ENCODE measurements at places on chromosomes 3 and 15.

DNA sequence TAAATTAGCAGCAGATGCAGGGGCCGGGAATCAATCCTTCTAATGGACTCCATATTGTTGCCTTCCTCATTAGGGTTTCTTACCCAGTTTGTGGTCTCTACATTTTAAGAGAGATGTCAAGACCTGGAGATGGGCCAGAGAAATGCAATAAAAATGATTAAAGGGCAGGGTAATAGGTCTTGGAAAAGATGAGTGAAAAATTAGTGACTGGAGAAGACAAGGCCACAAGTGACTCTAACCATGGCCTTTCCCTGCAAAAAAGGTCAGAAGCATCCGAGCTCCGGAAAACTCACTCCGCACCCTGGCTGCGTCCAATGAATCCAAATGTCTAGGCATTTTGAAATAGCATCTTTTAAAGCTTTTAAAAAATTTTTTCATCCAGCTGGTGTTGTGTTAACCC is 152.8 kb downstream of the ARRDC4 start:
- DNase-seq = no peak

GRCh38 chr3:187958432-187959003 is 195.4 kb upstream of the LPP start:
- no peak for DNase-seq

GRCh38 chr3:122677216-122677615 is 3.4 kb upstream of the PARP14 start:
- no peak for DNase-seq

- no peak for DNase-seq
Observed at GRCh38 chr15:68719672-68720071, 101.0 kb downstream of the ANP32A start.

GRCh38 chr3:55955891-55956477 is 468.9 kb upstream of the WNT5A start:
- no peak for DNase-seq

- no peak for DNase-seq
Observed at GRCh38 chr15:38463893-38464292, 10.0 kb downstream of the FAM98B start.

DNA sequence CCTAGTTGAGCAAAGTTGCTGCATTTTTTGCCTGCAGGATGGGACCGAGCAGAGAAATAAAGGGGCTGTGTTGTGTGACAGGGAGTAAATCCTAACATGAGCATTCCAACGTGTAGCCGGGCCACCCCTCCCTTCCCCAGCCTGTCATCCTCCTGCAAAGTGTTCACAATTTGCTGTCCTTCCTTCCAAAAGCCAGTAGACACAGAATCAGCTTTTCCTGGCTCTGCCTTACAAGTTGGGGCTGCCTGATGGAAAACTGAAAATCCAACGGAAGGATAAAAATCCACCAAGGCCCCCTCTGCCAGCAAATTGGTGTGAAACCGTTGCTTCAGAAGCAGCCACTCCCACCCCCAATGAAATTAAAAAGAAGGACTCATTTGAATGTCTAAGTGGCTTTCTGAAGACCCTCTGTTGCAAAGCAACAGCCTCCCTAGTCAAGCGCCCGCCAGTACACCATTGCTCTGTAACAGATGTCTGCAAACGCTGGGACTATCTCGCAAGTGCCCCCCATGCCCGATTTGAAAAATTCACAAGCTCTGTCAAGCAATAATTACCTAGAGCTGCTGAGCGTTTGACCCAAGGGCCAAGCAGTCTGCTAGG is 665 bp downstream of the FRMD4B start:
- DNase-seq = no peak

DNA sequence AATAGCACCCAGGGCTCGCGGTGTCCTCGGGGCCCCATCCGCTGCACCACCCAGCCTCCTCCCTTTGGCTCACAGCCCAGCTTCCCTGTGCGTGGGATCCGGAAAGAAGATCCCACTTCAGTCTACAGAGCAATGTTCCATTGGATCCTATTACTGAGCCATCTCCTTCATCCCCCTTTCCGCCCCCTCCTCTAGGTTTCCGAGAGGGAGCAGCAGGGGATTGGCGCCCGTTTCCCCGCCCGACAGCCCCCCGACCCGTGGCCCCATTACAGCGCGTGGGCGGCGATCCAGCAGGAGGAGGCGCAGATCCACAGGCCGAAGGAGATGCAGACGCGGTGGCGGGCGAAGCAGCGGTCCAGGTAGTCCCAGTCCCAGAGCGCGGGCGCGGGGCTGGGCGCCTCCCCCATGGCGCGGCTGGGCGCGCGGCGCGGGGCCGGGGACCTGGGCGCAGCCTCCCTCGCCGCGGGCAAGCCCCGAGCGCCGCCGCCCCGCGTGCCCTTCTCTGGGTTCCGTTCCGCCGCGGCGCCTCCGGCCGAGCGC is 340 bp downstream of the TMEM44 start:
- no peak for DNase-seq

GRCh38 chr15:78194568-78194925 is 39.8 kb downstream of the ACSBG1 start:
- DNase-seq = no peak

DNA sequence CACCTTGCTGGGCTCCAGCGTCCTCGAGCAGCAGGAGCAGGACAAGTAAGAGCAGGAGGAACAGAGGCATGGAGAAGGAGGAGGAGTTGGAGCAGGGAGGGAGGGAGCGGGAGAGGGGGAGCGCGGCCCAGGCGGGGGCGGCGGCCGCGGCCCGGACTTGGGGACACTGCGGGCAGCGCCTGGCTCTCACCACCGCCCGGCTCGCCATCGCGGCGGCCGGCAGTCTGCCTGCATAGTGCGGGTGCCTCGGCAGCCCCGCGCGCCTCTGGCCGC is 440 bp downstream of the DCBLD2 start:
- DNase-seq = no peak

DNA sequence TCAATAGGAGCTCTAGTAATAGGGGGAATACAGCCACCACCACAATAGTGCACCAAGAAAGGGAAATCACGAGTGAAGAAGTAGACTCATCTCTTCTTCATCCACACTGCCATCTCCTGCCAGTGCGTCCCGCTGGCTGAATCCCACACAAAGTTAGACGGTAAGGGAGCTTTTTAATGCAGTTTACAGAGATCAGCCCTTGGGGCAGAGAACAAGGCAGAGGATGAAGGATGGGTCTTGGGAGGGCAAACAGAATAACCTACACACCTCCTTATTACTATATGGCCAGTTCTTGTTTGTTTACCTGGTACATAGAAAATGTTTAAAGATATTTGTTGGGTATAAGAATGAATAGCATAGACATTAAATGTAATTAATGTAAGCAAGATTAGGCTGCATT is 11.0 kb upstream of the DPH6 start:
- DNase-seq = no peak

GRCh38 chr3:151192545-151192944 is 10.5 kb downstream of the GPR171 start:
- DNase-seq = no peak

GRCh38 chr3:36166477-36166876 is 213.8 kb upstream of the STAC start:
- no peak for DNase-seq

DNA sequence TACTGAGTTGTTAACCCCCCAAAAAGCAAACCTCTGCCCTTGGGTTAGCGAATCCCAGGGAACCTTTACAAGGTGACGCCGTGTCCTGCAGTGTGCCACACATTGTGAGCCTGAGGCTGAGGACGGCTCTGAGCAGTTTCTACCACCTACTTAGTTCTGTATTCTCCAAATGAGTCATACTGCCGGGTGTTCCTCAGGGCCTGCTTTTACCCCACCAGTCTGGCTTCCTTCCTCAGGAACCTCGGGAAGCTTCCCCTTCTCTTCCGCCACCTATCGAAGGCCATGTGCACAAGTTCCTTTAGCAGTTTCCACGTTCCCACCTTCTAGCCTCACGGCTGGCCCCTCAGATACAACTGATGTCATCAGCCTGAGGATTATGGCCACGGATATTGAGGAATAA is 384.0 kb upstream of the TPM1 start:
- no peak for DNase-seq

GRCh38 chr15:91413142-91413541 is 313.1 kb downstream of the SV2B start:
- DNase-seq = no peak

DNA sequence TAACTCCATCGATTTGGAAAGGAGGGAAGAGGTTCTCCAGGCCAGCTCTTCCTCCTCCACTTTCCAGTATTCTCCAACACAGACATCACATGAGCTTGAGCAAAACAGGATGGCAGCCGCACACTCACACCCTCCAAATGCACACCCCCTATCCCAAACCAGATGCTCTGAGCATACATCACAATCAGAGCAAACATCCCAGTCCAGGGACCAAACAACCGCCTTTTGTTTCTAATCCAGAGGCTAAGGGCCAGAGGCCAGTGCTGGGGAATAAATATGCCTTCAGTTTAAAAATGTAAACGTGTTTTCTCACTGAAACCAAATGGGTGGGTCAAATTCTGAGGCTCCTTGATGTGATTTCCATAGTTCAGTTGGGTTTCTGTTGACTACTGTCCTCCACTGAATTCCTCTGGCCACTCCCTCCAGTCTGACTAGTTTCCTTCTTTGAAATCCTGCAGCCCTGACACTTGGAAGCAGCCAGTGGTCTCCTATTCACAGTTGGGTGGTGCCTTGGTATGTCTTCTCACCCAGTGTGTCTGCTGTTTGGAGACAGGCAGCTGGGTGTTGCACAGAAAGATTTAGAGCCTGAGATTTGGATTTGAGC is 19.2 kb upstream of the MFGE8 start:
- no peak for DNase-seq

- DNase-seq = no peak
Observed at GRCh38 chr15:63833021-63833696, 589 bp downstream of the HERC1 start.

DNA sequence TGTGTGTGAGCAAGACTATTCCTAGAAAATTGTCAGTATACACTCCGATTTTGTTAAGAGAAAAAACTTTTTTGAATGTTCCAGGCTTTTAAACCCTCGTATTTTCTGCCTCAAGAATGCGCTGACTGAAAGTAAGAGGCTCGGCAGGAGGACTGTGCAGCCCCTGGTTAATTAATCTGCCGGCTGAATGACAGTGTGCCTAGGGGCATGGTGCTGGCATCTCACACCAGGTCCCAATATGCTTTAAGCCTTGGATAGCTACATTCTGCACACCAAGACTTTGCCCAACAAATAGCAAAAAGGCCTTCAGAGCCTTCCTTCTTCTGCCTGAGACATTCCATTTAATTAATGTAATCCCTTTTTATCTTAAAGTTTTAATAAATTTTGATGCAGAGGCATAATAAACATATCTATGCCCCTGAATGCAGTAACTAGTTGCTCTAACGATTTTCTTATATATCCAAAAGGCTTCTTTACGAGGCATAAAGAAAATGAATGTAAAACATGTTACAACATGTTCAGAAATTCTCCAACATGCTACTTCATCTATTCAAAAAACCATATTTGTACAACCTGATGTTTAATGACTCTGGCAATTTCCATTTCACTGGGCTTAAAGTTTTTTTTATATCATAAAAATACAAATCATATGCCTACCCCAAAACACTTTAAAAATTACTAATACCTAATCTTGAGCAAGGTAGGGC is 37.9 kb downstream of the DPH6 start:
- no peak for DNase-seq

- no peak for DNase-seq
Observed at GRCh38 chr15:65264863-65265430, 21.7 kb downstream of the PARP16 start.

Measured in cortex of kidney (tissue), 1 donor.